Hematopoietic multipotent progenitor cell treated with erythropoietin and hydrocortisone succinate and interleukin-3 and kit ligand, for 17 days (in vitro differentiated cells): ENCODE measurements at places on chromosomes 6 and 20.

- DNase-seq = no peak
These were observed 69.6 kb upstream of the ADGRF1 start for GRCh38 chr6:47111685-47112084.

DNA sequence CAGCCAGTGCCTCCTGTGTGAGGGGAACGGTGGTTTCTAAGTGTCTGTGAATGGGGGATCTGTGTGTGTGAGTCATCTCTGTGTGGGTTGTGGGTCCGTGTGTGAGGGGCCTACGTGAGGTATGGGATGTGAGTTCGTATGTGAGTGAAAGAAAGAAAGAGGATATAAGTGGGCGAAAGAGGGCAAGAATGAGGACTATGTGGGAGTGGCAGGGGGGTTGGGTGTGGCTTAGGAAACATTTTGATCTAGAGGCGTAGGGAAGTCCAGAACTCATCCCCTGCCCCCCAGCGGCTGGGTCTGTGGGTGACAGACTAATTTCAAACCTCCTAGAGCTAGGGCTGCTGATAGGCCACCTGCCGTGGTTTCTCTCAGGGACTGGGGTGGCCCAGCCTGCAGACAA lies 35.5 kb downstream of the DHX35 start:
- no peak for DNase-seq

DNA sequence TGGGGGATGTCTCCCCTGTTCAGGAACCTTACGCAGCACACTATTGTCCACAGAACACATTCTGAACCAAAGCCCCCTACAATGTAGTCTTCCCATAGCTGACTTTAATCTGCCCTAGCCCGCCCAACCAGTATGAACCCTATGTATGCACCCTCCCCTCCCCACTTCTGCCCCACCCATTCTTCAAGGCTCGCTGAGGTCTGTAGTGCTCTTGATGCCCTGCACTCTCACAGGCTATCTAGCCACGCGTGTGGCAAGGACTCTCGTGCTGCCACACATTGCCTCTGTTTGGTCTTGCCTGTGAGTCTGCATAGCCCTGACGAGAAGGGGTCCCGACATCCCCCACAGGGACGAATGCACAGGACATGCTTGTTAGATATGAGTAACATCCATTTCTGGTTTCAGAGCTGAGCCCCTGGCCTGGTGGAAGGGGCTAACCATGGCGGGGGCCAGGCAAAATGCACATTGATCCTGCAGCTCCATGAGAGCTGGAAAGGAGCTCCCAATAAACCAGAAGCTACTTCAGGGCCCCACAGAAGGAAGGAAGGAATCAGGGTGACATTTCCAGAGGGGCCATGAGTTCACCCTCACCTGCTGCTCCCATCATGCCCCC lies 22.6 kb downstream of the MOCS1 start:
- no peak for DNase-seq

DNA sequence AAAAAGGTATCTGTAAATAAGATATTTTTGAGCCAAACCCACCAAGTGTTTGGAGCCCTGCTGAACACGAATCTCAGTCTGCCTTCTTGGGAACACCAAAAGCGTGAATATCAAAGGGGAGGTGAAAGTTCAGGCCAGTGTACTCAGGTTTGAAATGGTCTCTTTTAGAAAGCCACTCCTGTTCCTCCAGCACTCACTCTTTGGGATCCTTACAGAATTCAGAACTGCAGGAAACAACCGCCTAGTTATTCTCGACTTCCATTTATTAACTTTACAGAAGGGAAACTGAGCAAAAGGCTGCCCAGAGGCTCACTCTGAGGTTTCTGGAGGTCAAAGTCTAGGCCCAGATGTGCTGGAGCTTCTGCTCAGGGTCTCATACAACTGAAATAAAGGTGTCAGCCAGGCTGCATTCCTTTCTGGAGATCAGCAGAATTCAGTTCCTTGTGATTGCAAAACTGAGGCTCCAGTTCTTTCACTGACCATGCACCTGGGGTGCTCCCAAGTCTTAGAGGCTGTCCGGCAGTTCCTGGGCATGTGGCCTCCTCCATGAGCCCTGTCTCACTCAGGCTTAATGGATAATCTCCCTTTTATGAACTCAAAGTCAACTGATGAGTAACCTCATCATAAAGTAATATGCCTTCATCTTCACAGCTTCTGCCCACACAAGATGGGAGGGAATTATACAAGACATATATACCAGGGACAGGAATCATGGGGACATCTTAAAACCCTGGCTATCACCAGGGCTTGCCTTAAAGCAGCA lies 65.5 kb upstream of the TNFAIP3 start:
- DNase-seq = no peak

GRCh38 chr6:80605165-80605989 lies 498.9 kb downstream of the BCKDHB start:
- DNase-seq = no peak

- no peak for DNase-seq
These were observed 59.3 kb upstream of the RPS6KA2 start for GRCh38 chr6:166686317-166686716.

GRCh38 chr6:164379795-164380194 lies 929.6 kb downstream of the C6orf118 start:
- no peak for DNase-seq

GRCh38 chr6:43277643-43278523 lies 20.2 kb upstream of the SLC22A7 start:
- no peak for DNase-seq

- no peak for DNase-seq
These were observed 33.9 kb downstream of the DSE start for GRCh38 chr6:116404696-116405095.

DNA sequence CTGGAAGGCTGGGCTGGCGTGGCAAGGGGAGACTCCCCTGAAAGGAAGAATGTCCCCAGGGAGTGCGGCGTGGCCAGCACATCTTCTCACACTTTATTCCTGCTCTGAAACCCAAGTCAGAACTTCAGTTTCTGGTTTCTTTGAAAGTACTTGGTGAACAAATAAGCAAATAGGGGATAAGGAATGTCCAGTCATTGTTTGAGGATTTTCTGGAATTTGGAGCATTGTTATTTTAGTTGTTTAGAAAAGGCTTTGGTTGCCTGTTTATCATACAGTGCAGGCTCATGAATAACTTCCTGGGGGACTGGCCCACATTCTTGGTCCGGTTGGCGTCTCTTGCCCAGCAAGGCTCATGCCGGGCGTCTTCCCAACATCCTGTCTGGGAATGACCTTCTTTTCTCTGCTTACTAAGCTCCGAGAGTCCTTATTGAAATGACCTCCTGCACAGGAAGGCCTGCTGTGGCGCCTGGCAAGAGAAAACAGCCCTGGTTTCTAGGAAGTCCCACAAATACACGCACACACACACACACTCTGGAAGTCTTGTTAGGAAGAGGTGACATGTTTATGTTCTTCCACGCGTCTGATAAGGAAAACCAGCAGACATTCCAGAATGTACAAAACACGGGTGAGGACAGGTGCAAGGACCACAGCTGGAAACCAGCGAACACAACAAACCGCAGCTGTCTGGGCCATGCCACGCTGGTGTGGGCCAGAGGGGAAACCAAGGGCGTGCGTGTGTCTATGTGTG lies 71.9 kb downstream of the TMEM170B start:
- DNase-seq = no peak

- no peak for DNase-seq
These were observed 201.3 kb upstream of the MOCS1 start for GRCh38 chr6:40135491-40136072.

DNA sequence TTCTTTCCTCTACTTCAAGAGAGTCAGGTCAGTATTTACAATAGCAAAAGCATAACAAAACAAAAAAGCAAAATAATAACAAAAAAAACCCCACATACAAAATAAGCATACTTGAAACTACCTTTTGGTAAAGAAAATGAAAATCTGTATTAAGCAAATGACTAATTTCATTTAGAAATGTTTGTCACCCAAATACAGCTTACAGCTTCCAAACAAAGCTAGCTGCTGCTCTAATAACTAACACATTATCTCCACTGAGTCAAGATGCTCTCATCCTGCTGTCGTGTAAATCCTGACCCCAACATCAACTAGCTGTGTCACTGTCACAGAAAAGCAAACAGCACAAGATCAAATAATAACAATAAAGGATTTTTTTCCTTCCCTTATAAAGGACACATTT lies 21.7 kb downstream of the MAP7 start:
- DNase-seq = no peak
